Right cardiac atrium (tissue), 5 donors: ENCODE measurements at places on chromosomes 4 and X.

GRCh38 chr4:114267976-114268375 lies 288.5 kb upstream of the ARSJ start:
- no peak for DNase-seq

- no peak for DNase-seq
These were observed 94.3 kb upstream of the AFAP1 start for GRCh38 chr4:8033829-8034528.

- DNase-seq, result no peak
These were observed 166.5 kb upstream of the PPP1R2C start for GRCh38 chrX:42944381-42944998.

- no peak for DNase-seq
These were observed 128.7 kb upstream of the PJA1 start for GRCh38 chrX:69293776-69294601.

DNA sequence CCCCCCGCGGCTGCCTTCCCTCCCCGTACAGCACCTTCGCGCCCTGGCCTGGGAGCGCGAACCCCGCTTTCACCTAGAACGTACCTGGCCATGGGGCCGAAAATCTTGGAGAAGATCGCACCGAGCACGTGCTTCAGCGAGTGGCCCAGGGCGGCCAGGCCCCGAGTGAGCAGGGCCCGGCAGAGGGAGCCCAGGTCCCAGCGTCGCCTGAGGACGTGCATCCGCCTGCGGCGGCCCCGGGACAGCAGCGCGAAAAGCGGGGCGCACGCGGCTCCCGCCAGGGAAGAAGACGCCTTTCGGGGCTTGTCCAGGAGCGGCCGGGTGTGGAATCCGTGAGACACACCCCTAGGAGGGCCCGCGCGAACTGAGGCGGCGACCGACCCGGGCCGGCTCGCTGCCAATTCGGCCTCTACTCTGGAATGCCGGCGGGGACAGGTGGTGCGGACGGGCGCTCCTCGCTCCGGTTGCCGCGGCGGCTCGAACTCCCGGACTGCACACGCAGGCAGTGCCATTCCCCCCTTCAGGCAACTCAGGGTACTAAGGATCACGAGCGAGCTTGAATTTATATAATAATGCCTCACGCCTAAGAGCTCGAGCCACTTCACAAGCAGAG lies at the start of gene HS6ST2:
Gene HS6ST2, minus strand, starts transcription at position 539 of the 613 bp plus-strand sequence.
- DNase-seq, result peak; percentile 37

- no peak for DNase-seq
These were observed 6.8 kb upstream of the ACSL4 start for GRCh38 chrX:109739625-109740432.

GRCh38 chr4:144699565-144699964 lies 53.6 kb downstream of the HHIP start:
- no peak for DNase-seq

- no peak for DNase-seq
These were observed 272.3 kb upstream of the DIPK2B start for GRCh38 chrX:45472968-45473367.

DNA sequence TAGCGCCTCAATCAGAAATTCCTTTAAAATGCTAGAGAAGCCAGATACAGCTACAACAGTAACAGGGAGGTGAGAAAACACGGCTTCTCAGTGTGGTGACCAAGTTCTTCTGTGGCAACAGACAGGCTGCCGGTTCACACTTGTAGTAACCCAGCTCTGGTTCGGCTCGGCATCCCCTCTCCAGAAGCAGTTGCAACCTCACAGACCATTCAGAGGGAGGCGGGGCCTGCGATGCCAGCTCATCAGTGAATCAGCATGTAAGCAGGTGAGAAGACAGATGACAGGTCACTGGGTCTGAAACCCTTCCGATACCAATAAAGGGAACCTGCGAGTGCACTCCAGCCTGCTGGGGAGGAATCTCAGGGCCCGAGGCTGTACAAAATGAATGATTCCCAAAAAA lies 251.0 kb downstream of the KCNIP4 start:
- DNase-seq, result no peak

- DNase-seq, result no peak
These were observed 63.2 kb downstream of the QDPR start for GRCh38 chr4:17448689-17449088.

GRCh38 chr4:13548059-13548983 lies 4.0 kb upstream of the NKX3-2 start:
- DNase-seq, result no peak

GRCh38 chrX:154472685-154473632 lies 6.1 kb downstream of the LAGE3 start:
- peak; percentile 42 for DNase-seq
